BJ (cell line): ENCODE measurements at places on chromosomes 7 and 10.

DNA sequence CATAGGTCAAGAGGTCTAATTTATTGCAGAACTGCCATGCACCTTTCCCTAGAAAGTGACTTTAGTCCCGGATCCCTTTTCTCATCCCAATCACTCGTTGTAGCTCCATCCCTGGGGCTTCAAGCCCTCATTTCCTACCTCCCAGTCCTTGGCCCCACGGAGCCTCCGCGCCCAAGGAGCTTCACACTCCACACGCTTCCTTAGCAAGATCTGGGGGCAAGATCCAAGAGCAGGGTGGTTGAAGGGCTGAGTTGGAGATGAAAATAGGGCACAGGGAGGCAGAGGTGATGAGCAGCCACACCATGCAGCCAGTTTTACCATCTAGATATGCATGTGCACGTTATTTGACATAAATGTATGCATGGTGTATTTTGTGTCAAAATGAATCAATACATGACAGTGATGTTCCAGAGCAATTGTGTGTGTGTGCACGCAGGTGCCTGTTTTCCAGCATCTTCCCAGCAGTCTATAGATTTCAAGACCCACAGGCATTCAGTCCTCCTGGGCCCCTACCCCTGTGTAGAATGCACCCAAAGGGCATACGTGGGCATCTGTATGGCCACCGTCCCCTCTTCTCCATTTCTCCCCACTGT lies 6.0 kb upstream of the TRPV6 start:
- DNase-seq, result no peak

DNA sequence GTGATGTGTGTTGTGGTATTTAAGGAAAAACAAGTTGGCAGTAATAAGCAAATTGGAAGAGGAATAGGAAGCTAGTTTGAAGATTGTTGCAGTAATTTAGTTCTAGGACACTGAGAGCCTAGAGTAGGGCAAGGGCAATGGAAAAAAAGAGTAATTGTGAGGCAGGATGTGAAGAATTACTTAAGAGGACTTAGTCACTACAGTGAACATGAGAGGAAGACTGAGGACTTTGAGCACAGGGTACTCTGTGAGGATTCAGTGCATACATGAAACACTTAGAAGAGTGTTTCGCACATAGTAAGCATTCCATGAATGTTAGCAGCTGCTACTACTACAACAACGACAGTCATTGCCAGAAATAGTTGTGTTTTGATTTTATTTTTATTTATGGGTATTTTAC lies 30.9 kb upstream of the DKK1 start:
- DNase-seq, result no peak

DNA sequence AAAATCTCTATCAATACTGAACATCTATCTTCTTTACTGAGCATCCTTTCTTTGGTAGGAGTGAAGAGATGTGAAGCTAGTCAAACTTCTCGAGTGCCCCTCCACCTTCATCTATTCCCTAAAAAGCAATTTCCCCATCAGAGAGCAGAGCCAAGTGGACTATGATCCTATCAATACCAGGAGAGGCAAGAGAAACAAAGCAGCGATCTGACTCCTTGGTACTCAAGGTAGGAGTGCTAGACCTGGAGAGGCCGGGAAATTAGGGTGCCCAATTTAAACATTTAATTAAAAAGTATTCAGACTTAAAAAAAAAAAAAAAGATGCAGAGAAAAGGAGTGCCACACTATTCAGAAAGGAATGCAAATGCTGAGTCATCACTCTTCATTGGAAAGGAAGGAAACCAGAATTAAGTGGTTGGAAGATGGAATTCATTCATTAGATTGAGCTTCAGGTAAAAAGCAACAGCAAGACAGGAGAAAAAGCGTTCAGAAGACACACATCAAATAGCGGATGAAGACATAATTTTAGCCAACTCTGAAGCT lies 1.6 kb downstream of the TIAL1 start:
- no peak for DNase-seq

- no peak for DNase-seq
Measured at GRCh38 chr7:108002726-108003598, at the start of gene LAMB1. LAMB1 (minus strand) TSS chr7:108003161; CDS start chr7:108002885, 276 bp downstream.

DNA sequence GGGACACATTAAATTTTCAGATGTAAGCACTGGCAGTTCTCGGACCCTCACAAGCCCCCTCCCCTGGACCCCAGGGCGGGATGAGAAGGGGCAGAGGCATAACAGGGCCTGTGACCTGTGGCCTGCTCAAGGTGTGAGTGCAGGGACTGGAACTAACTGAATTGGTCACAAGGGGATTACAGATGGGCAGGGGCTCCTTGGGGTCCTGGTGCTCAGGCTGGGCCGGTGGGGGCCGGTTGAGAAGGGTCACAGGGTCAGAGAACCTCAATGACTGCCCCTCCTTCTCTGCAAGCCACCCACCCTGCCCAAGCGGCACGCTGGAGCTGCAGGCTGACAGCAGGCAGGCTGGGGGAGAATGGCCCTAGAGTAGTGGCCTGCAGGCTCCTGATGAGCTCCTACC lies 80.8 kb upstream of the PCBD1 start:
- no peak for DNase-seq

- DNase-seq, result no peak
Measured at GRCh38 chr10:126906704-126907422, 1.6 kb downstream of the DOCK1 start.

GRCh38 chr10:46516660-46517416 lies 39.6 kb downstream of the GPRIN2 start:
- peak; percentile 78 for DNase-seq

DNA sequence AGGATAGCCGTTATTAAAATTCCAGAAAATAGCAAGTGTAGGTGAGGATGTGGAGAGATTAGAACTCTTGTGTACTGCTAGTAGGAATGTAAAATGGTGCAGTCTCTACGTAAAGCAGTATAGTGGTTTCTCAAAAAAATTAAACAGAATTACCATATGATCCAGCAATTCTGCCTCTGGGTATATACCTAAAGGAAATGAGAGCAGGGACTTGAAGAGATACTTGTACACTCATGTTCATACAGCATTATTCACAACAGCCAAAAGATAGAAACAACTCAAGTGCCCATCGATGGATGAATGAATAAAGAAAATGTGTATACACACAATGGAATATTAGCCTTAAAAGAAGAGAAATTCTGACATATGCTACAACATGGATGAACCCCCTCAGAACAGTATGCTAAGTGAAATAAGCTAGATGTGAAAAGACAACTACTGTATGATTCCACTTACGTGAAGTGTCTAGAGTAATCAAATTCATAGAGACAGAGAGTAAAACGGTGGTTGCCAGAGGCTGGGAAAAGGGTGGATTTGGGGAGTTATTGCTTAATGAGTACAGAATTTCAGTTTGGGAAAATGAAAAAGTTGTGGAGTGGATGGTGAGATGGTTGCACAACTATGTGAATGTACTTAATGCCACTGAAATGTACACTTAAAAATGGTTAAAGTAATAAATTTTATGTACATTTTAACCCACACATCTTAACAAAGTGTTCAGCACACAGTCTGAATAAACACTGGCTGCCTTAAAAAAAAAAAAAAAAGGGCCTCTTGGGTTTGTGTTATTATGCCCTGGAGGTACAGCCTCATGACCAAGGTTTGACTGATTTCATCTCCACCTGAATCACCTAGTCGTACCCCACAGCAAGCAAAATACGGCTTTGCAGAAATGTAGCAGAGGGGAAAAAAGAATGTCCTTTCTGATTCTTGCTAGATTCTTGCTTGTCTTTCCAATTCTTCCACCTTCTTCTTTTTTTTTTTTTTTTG lies 26.2 kb downstream of the BUB3 start:
- no peak for DNase-seq

DNA sequence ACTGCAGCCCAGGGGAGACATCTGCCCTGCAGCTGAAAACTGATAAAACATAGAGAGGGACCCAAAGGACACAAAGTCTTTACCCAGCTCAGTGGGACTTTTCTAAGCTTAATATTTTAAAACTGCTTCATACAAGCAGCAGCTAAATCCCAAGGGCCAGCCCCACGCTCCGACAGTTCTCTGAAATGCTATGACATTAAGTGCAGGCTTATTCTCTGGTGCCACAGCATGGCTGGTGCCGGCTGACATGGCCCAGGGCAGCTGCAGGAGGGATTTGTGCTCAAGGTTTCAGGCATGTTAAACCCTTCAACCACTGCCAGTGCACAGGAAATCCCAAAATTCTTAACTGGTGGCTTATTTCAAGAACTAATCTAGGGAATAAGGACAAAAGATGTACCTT lies 170.9 kb downstream of the PARD3 start:
- no peak for DNase-seq

DNA sequence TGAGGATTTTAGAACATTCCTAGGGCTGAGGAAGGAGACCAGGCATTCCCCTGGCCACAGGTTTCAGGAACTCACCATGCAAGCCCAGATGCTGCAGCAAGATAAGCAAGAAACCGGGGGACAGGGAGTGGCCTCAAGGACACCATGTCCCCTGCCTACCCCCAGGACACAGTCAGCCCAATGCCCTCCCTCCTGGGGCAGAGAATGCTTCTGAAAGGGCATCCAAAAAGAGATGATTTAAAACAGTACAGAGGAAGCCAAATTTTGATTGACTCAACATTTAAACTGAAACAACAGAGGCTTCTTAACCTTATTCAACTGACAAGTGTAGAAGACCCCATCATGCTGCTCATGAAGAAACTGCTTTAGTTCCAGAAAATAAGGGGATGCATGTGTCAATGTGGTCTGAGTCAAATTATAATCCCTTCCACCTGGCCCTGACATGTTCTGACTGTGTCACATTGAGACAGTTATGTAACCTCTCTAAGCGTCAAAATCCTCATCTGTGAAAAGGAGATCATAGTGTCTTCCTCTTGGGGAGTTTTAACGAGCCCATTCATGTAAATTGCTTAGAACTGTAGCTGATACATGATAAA lies 60.0 kb downstream of the ICA1 start:
- no peak for DNase-seq

DNA sequence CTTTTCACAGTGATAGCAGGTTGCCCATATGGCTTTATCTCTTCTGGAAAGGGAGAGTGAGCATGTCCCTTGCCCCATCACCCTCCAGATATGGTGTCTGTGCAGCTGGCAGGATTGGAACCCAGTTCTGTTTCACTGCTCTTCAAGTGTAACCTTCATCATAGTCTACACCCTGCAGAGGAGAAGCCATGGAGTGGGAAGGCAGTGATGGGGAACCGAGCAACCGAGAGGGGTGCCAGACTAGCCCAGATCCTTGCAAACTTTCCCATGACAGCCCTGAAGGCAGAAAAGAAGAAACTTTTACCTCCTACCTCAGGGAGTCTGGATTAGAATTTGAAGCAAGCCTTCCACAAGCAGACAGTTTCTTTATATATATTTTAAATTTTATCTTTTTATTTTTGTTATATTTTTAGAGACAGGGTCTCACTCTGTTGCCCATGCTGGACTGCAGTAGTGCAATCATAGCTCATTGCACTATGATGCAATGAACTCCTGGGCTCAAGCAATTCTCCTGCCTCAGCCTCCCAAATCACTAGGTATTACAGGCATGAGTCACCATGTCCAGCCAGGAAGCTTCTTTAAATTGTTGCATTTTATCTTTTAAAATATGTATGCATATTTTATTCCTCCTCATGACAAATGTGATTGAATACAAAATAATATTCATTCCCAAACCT lies 133.3 kb downstream of the KCNMA1 start:
- DNase-seq, result no peak

DNA sequence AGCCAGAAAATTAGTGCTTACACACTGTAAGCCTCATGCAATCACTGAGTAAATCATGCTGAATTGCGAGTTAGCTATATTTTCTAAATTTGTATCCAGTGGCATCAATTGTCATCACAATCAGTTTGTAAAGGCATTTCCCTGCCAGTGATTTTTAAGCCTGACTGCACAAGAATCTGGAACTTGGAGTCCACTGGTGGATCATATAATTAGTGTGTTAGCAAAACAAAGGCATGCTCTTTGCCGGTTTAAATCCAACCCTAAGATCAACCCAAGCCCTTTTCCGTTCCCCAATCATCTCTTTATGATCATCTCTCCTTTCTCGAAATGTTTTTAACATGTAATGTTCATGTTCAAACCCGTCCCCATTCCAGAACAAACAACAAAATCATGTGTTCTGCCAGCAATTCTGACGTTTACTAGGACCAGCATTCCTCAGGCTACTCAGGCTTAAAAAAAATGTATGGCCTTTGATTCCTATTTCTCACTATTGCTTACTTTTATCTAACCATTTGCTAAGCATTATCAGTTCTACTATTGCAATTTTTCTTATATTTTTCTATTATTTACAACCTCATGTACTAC lies 649.2 kb downstream of the SORCS1 start:
- no peak for DNase-seq

GRCh38 chr10:5023177-5023805 lies 19.6 kb upstream of the AKR1C2 start:
- no peak for DNase-seq

DNA sequence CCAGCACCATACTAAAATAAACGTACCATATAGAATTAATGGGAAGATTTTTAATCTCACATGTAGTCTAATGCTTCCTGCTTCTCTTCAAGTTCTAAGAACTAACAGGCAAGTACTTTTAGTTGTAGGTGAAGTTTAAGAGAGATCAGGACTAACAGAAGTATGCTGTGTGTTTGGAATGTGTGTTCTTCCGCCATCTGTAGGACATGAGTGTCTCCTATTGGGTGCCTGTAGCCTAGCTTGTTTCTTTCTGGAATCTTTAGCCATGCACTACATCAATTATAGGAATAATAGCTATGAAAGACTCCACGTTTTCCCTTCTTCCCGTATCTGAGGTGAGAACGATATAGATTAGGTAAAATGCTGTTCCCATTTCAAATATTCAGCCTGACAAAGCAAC lies 140.2 kb upstream of the AHR start:
- no peak for DNase-seq

DNA sequence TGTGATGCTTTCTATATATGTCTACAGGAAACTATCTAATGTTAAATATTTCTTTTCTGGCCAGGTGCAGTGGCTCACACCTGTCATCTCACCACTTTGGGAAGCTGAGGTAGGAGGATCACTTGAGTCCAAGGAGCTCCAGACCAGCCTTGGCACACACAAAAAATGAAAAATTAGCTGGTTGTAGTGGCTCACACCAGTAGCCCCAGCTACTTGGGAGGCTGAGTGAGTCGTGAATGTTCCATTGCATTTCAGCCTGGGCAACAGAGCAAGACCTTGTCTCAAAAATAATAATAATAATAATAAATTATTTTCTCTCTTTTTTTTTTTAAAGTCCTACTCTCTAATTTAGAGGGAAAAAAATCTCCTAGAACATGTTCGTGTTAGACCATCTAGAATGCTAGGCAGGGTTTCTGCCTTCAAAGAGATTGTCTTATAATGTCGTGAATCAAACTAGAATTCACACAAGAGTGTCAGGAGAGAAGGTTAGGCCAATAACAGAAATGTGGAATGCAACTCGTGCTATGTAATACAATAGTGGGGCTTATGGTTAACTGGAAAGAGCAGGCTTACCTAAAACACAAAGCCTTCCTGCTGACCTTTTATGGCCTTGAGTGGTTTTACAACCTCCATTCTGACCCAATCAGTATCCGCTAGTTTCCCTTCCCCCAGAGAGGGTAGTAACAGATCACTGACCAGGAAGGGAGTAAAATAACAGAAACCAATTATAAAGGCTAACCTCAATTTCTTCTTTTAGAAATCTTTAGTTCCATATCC lies 46.3 kb downstream of the MYOF start:
- DNase-seq, result no peak
